ENCODE measurements at places on chromosomes 13 and 19.

DNA sequence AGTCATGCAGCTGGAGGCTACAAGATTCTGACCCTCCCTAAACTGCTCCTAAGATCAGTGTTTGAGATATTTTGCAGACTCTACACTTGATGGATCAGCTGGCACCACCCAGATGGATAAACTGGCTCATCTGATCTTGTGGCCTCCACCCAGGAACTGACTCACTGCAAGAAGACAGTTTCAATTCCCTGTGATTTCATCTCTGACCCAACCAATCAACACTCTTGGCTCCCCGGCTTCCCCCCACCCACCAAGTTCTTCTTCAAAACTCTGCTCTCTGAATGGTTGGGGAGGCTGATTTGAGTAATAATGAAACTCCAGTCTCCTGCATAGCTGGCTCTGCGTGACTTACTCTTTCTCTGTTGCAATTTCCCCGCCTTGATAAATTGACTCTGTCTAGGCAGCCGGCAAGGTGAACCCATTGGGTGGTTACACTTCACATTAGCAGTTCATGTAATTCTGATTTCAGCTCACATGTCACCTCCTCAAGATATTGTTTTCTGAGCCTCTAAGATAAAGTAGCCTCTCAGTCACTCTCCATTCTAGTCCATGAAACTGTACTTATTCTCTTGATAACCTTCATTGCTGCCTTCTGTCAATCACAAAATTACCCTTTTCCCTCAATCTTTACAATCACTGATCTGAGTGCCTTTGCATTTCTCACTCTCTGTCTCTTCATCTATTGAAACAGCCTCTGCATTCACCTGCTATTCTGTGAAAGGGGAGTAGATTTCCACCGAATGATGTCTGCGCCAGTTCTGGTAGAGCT lies 9.9 kb upstream of the FPR3 start:
- DNase-seq = no peak

DNA sequence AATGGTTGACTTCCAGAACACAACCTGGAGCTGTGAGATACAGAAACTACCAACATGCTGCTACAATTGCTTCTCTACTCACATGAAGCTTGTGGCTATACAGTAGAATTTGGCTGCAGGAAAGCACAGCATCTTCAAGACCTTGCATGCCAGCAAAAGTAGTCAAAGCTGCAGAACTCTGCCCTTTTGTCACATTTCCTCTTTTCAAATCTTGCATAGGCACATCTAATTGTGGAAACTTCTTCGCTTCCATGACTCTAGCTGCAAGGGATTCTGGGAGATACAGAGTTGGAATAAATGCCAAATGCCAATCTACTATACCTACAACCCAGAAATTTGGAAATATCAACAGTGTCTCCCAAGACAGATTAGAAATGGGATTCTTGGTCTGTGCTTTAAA lies 462.2 kb downstream of the FOXO1 start:
- DNase-seq = no peak

- no peak for DNase-seq
Observed at GRCh38 chr19:30549151-30549550, 177.0 kb downstream of the ZNF536 start.

DNA sequence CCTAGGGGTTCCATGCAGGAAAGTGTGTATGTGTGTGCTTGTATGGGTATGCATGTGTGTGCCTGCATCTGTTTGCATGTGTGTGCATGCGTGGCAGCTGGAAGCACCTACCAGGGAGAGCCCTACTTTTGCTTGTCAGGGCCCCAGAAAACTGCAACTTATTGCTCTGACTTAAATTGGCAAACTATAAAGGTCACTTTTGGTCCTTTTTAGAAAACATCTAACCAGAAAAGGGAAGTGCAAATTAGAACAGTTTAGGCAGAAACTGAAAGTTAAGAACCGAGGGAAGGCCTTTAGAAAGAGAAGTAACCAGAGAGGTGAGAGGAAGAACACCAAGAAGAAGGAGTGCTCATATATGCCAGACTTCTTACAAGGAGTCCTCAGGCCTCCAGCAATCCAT lies 32.5 kb downstream of the DLEU7 start:
- no peak for DNase-seq

DNA sequence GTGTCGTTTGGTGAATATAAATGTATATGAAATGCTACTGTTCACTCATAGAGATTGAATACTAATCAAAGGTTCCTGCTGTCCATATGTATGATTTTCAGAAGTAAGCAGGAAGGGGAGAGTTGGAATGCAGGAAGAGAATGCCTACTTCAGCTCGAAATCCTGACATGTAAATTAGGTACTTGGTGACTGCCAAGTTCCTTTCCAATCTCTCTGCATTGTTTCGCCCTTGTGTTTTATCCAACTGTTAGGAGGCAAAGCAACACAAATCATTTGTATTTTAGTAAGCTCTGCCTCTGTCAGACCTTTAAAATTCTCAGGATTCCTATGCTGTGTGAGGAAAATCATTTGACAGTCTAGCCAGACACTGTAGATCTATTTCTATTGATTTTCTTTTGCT lies 9.0 kb downstream of the STARD13 start:
- DNase-seq = no peak

DNA sequence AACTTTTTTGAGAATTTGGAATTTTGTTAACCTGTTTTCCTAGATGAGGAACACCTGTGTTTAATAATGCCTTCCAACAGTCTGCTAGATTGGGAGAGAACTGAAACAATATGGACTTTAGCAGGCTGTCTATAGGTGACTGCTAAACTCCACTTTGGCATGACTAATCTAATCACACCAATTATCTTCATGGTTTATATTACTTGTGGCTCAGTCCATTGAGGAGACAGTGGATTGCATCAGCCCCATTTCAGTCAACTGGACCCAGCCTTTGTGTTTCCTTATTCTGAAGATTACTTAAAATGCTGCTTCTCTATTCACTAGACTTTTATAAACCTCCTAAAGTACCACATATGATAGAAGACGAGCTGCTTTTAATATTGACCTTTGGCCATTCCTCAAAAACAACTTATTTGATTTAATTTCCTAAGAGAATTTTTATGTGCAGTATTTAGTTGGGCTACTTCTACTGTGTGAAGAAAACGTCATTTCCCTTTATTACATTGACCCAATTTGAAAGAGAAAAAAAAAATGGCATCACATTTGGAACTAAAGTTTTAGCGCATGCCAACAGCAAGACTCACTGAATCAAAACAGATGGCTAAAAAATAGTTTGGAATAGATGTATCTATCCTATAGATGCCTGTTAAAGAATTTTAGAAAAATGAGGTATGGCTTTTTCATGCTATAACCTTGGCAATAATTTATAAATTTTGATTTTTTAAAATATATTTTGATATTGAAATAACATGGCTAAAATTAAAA lies 295.8 kb downstream of the NDFIP2 start:
- DNase-seq = no peak

DNA sequence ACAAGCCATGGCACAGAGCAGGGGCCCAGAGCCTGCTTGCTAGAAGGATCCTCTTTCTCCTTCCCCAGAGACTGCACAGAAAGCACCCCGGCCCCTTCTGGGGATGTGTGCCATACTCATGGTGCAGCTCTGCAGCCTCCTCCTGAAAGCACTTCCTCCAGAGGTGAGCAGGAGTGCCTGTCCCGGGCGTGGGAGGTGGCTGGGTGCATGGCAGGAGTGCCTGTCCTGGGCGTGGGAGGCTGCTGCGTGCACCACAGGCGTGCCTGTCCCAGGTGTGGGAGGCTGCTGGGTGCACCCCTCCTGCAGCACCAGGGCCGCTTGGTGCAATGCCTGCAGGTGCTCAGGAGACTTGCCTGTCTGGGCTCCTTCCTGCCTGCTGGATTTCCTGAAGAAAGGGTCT lies 913.3 kb downstream of the UQCRFS1 start:
- no peak for DNase-seq

GRCh38 chr13:80486402-80486801 lies 145.5 kb upstream of the SPRY2 start:
- no peak for DNase-seq

- DNase-seq = no peak
Observed at GRCh38 chr19:40619333-40620160, 18.4 kb downstream of the LTBP4 start.

- DNase-seq = no peak
Observed at GRCh38 chr19:28987177-28987576, 225.8 kb downstream of the UQCRFS1 start.

DNA sequence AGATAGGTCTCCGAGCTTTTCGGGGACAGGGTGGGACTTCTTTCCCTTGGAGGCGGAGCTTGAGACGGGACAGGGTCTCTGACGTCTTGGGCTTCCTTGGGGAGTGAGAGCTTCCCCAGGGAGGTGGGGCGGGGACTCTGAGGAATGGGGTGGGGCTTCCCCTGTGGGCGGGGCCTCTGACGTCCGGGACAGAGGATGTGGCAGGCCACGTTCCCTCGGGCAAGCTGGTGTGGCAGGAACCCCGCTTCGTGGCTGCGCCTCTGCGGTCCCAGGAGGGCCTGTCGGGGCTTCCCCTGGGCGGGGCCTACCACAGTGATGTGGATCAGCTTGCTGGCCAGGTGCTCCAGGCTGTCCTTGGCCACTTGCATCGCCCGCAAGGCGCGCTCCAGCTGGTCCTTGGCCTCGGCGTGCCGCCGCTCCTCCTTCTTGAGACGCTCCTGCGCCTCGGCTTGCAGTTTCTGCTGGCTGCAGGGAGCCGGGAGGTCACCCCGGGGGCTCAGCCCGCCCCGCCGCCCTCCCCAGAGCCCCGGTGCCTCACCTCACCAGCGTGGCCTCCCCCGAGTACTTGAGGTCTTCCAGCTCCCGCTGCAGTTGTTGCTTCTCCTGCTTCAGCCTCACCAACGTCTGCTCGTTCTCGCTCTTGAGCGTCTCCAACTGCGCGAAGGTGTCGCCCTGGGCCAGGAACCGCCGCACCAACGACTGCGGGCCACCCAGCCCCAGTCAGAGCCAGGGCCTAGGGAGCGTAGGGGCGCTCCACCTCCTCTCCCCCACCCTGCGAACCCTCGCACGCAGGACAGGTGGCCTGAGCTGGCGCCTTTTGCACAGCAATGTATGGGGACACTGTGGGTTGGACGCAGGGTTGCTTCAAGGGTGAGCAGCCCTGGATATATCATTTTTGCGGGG lies 3.3 kb upstream of the RGL3 start:
- DNase-seq = peak; percentile 61

DNA sequence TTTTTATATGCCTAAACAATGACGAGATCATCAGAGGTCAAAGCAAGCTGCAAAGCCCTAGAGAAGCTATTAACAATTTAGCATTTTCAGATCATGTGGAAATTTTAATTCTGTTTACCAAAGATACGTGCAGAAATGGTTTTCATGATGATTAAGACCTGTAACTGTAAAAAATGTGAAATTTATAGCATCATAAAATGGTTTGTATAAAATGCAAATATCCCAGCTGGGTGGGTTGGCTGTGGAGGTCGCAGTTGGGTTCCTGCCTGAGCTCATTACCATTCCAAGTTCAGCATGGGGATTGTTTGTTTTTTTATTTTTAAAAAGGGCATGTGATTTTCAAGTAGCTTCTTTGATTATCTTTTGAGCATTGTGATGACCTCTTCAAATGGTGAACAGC lies 47.9 kb upstream of the SIAH3 start:
- DNase-seq = no peak

- DNase-seq = no peak
Observed at GRCh38 chr19:18203408-18203862, 407 bp downstream of the RAB3A start.

- DNase-seq = no peak
Observed at GRCh38 chr19:13133241-13133870, 15.3 kb downstream of the NACC1 start.

DNA sequence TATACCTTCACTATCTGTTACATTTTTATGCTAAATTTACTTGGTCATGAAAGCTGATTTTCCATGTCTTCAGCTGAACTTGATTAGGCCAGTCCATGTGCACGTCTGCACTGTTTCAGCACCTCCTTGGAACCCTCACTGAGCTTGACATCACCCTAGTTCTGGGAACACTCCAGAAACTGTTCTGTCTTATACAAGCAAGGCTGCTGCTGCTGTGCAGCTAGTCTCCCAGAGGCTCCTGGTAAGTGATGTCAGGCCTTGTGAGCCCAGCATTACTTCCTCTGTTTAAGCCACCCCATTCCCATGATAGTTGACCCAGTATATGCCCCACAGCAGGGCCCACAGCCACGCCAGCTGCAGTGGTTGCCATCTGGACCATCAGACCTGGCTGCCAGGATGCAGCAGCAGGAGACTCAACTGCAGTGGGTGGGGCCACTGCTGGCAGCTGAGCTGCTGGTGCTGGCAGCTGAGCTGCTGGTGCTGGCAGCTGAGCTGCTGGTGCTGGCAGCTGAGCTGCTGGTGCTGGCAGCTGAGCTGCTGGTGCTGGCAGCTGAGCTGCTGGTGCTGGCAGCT lies 90.5 kb upstream of the AKAP11 start:
- DNase-seq = no peak

Data from Jurkat, Clone E6-1 (cell line).